Gastroesophageal sphincter (tissue), 4 donors: ENCODE measurements at places on chromosomes 13 and 19. TPM values are rescaled to one million over a fixed set of nuclear protein-coding genes. Genes with fewer than 3 reads are reported as not detected.

The TMEM147 gene
- 60.0 TPM for total RNA-seq

The TMIGD2 gene
- total RNA-seq, result not detected

The KASH5 gene
- total RNA-seq, result not detected

The GFY gene
- not detected for total RNA-seq

The LILRB4 gene
- 14.3 TPM for total RNA-seq

The PAF1 gene
- 44.3 TPM for total RNA-seq

The LILRB2 gene
- 2.4 TPM for total RNA-seq

The HRC gene
- total RNA-seq, result 3.9 TPM

The NLRP11 gene
- not detected for total RNA-seq

The SULT2A1 gene
- total RNA-seq, result not detected

The ZNF816 gene
- 7.8 TPM for total RNA-seq

The VSTM1 gene
- not detected for total RNA-seq

The RDH8 gene
- total RNA-seq, result not detected
